ENCODE measurements at places on chromosomes 4 and X. TPM values are rescaled to one million over a fixed set of nuclear protein-coding genes. Genes with fewer than 3 reads are reported as not detected.

Gene G3BP2
- 87.6 TPM for total RNA-seq

Gene MUC7
- not detected for total RNA-seq

Gene TEC
- 2.1 TPM for total RNA-seq

Gene TMEM271
- not detected for total RNA-seq

Gene RWDD4
- total RNA-seq = 20.4 TPM

Gene SEC24D
- 18.4 TPM for total RNA-seq

Gene ASB5
- total RNA-seq = 1.5 TPM

Gene RS1
- total RNA-seq = not detected

DNA sequence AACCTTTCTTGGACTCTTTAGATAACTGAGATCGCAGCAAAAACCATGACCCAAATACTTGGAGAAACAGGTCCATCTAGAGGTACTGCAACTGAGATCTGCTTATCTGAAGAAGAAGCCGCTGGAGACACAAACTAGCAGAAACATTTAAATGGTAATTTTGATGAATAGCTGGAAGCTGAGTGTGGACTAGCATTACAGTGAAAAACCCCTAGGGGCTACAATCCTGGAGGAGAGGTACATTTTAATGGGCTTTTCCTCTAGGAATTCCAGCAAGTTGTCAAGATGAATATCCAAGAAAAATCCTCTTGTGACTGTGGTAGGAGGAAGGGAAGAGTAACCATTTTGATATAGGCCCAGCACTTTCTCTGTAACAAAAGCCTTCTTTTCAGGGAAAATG, 592.5 kb upstream of the GRIA3 start:
- no peak for DNase-seq

DNA sequence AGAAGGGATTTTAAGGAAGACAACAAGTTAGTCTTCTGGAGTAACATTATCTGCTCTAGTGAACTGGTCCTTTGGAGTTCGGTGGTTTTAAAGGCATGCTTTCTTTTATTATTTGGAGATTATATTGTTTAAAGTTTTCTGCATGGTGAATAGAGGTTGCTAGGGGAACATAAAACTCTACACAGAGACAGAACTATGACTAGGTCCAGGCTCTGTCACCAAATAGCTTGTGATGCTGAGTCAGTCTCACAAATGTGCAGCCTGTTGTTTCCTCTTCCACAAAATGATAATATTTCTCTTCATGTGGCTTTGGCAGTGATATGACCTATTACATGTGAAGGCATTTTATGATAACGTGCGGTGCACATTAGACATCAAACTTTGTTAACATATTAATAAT, 132.6 kb downstream of the PACRGL start:
- no peak for DNase-seq

GRCh38 chr4:183940864-183941263, 35.8 kb downstream of the STOX2 start:
- DNase-seq = no peak

DNA sequence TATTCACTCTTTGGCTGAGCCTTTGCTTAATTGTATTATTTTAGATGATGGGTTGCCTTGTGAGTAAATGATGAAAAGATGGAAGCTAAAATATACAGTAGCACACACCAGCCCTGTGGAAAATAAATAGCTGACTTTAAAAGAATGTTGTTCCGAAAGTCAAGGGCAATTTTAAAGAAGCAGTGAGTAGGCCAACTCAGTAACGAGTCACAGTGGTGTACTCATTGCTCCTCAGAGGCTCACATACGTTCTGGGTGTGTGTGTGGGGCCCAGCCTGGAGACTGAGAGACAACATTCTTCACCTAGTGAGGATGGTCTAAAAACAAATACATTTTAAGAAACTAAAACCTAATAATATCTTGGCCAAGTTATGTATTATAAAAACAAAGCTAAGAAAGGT, 640.3 kb downstream of the TRIML1 start:
- no peak for DNase-seq

GRCh38 chr4:150131581-150132228, 53.5 kb downstream of the DCLK2 start:
- no peak for DNase-seq

GRCh38 chr4:186726426-186727168, 2.9 kb upstream of the FAT1 start:
- DNase-seq = peak; percentile 84

- no peak for DNase-seq
Measured at GRCh38 chr4:118825799-118826198, 10.1 kb downstream of the SEC24D start.
